ENCODE measurements at places on chromosomes 12 and 14. TPM values are rescaled to one million over a fixed set of nuclear protein-coding genes. Genes with fewer than 3 reads are reported as not detected.
A peak's percentile ranks its signal among the peaks of the same experiment; 100 is the strongest.

DNA sequence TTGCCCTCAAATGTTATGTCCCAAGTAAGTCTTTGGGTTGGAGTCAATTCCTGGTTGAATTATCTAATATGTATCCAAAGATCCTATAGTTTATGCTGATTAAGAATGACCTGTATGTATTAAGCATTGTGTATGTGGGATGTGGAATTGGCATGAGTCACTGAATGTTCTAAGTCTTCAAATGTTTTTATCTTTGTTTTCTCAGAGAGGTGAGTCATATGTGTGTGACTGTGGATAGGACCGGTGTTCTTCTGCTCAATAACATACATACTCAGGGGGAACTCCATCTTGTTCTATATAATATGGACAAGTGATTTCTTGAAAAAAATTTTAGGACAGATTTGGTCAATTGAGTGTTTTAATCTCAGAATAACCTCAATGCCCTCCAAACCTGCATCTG lies 57.9 kb downstream of the NAV3 start:
- DNase-seq: no peak

DNA sequence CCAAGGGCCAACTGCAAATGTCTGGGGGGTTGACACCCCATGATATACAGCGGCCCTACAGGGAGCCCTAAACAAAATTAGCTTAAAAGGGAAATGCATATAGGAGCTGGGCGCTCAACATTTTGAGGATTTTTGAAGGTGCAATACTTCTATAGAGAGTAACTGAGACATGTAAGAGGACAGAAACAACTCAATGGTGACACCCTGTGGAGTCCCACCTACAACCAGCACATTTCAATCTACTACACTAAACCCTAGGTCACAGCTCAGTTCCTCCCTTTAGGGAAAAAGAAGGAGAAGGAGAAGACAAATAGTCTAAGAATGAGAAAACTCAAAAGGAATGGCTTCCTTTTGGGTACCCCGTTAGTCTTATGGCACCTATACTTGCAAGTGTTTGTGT lies 1010.5 kb upstream of the NOVA1 start:
- DNase-seq: no peak

DNA sequence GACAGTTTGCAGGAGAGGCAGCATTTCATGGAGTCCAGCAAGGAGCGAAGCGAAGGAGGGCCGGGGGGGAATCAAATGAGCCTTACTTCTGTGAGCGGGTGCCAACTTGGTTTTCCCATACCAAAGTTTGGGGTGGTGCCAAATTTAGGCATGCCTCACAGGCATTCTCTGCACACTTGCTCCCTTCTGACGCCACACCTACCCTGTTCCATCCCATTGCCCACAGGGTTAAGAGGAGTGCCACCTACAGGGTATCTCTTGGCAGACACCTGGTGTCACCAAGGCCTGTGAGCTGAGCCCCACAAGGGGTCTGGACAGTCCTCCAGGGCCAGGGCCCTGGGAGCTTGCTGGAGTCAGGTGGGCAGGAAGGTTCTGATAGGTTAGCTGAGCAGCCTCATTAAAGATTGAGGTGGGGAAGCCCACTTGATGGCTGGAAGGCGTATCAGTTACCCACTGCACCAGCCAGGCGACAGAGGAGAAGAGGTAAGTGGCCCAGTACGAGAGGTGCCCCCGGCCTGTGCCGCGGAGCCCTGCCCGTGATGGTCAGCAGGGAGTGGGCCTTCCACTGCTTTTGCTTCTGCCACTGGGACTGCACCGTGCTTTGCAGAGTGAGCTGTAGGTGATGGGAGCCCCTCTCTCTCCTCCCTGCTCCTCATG lies 45.2 kb downstream of the DEGS2 start:
- no peak for DNase-seq

DNA sequence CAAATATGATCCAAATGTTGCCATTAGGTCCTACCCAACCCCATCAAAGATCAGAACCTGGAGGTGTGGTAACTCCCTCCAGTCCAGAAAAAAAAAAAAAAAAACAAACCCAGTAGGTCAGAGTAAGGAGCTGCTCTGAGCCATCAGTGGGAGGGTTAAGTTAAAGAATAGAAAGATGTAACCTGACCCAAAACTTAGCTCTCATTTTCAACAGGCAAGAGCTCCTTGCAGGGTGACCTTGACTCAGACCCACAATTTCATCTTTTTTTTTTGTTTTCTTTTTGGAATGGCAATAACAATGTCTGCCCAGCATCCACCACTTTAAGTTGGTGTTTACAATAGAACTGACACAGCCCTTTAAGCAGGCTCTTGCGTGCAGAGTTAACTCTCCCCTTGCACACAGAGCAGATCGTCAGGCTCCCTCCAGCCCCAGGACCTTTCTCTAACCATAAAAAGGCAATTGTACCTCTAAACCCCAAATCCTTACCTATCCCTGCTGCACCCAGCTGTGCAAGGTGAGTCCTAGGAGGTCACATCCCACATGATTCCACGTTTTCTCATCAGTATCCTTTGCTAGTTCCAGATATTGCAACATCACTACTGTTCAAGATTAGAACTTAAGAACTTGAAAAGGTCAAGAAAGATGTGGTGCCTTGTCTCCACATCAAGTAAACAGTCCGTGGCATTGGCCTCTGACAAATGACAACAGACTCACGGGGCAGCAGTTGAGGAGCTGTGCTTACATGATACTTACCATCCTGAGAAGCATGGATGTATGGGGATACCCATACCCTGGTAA lies 178.6 kb upstream of the EEA1 start:
- DNase-seq: no peak

GRCh38 chr12:99619389-99620158 lies 28.0 kb upstream of the GARIN6 start:
- no peak for DNase-seq

DNA sequence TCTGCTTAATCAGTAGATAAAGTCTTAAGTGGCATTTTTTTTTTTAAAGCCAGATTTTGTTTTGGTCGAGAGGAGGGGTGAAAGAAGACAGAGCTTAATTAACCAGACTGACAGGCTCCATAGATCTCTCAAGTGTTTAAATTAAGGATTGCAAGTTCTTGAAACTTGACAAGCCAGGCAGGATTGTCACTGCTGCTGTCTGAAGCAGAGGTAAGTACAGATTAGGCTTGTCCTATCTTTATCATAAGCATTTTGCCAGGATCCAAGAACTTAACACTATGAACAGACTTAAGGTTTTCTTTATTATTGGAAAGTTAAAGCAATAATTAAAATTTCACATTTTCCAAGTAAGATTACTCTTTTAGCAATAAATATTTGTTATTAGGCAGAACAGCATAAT lies 179.6 kb upstream of the LMO3 start:
- DNase-seq: no peak

- no peak for DNase-seq
Observed at GRCh38 chr14:29937116-29937515, 9.5 kb upstream of the PRKD1 start.

DNA sequence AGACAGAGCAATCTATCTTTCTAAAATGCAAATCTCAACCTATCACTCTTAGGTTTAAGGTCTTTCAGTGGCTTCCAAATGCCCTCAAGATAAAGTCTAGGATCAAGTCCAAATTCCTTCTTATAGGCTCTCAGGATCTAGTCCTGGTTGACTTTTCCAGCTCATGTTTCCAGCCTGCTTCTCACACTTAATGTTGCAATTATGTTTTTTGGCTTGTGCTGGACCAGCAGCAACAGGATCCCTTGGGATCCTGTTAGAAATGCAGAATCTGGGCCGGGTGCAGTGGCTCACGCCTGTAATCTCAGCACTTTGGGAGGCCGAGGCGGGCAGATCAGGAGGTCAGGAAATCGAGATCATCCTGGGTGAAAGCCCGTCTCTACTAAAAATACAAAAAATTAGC lies 10.6 kb downstream of the GPR33 start:
- no peak for DNase-seq

DNA sequence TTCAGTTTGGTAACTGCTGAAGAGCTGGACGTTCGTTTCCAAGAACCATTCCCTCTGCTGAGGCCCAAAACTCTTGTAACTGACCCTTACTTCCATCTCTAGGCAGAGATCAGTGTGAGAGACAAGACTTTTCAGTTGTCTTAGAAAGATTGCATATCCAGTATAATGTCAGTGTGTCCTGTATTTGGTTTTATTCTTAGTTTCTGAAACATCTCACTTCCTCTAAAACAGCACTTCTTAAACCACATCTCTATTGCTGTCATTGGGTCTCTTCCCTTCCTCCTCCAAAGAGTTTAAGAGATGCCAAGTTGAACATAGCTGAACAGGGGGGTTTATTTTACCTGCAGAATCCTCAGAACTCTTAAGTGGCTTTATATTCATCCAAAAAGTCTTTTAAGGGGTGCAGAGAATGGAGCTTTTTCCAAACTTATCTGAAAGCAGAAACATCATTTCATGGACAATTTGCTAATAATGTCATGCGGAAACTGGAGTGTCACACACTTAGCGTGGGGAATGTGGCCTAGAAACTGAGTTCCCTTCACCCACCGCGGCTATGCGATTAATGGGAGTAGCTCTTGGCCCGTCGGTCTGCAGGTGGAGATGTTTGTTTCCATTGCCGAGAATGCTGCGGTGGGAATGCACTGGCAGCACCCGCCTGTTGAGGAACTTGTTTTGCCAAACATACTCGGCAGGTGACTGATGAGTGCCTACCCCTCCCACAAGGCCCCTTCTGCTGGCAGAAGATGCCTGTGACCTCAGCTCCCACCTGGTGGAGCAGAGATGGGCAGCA lies 148.2 kb downstream of the ADGRD1 start:
- no peak for DNase-seq

DNA sequence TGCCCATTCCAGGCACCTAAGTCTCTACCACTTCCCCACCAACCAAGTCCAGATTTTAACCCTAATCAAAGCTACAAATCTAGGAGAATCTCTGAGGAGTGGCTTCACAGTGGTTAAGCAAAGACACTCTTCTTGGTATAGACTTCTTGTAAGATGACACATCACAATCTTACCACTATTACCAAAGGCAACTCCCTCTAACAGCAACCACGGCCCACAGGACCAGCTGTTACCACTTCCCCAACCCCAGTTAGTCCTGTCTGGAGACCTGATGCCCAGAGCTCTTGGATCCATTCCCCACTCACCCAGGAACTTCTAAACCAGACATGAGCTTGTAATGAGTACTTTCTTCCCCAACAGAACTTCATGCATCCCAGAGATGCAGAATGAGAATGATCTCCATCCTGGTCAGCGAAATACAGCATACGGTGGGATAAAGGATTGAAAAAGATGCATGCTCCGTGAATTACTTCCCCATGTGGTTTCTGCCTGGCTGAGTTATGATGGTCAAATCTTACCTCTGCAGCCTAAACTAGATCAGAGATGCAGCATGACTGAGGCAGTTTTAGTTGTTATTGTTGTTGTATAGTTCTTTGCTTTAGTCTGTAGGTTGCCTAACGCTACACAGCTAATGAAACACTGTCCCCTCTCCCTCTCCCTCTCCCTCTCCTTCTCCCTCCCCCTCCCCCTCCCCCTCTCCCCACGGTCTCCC lies 87.7 kb upstream of the FOXN3 start:
- DNase-seq: peak; percentile 32

DNA sequence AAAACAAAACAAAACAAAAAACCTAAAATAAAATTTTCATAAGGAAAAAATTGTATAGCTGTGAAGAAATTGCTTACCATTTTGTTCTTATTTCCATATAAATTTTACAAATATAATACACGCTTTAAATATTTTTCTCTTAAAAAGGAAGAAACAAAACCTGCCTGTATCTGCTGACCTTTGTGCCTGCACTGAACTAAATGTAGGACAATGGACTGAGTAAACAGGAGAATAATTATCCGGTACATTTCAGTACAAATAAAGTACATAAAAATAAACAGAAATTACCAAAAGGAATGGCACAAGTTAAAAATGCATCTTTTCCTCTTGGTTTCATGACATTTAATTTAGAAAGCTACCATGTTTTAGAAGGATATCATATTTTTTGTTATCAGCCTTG lies 112.3 kb downstream of the DNAI7 start:
- DNase-seq: no peak

- DNase-seq: no peak
Observed at GRCh38 chr12:57591782-57592325, 862 bp downstream of the PIP4K2C start.

DNA sequence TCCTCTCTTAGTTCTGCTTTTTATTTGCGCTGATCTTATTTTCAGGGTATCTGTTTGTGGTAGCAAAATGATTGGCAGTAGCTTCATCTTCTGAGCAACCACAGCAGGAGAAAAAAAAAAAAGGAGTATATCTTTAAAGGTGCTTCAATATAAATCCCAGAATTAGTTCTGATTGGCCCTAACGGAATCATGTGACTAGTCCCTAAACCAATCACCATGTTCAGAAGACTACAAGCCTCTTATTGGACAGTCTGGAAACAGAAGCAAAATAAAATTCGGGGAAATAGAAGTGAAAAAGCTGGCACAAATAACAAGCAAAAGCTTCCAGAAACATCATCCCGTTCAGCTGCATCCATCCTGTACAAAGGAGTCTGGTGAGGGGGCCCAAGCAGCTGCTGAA lies 49.9 kb upstream of the PTPRO start:
- DNase-seq: no peak

DNA sequence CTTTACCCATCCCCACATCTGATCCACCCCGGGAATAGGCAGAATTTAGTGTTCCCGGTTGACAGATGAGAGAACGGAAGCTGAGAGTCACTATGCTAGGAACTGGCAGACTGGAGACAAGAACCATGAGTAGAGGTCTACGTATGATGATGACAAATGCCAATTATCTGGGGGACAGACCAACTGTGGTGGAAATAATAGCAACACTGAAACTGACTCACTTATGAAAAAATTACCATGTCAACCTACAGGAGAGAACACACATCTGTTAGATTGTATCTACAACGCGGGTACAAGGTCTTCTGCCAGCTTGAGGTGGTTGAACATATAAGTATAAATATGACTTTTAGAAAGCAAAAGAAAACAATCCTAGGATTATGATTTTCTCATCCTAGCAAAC lies 15.4 kb upstream of the SELPLG start:
- no peak for DNase-seq

- DNase-seq: no peak
Observed at GRCh38 chr14:59629444-59630287, 53.1 kb upstream of the CCDC175 start.

- no peak for DNase-seq
Observed at GRCh38 chr12:64582862-64583261, 27.4 kb upstream of the RASSF3 start.

DNA sequence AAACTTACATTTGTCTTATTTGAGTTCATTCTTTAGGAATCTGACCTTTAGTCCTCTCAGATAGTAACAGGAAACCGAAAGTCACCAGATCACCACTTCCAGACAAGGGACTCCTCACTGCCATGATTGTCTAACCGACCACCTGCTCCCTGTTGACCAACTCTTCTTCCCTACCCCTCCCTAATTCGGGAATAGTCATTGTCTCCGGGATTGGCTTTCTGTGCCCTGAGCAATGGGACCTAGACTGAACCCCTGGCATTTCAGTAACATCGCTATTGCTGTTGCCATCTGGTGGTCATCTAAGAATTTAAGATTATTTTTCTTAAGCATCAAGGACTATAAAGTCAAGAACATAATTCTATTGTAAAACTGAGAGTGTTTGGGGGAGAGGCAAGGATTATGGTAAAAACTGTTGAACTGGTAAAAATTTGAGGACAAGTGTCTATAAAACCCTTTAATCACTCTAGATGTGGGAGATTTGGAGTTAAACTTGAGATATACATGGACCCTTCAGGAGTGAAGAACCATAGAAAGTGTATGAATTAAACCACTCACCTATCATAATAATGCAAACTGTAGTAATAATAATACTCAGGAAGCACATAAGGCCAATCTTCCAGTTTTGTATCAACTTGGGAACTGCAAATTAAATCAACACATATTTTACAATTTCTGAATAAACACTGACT lies 6.3 kb downstream of the CLEC2A start:
- peak; percentile 73 for DNase-seq

- DNase-seq: no peak
Observed at GRCh38 chr12:104387190-104387589, 69.6 kb upstream of the CHST11 start.

The PRH2 gene
- not detected for total RNA-seq

The NKX2-1 gene
- total RNA-seq: not detected

The MANSC1 gene
- 0.05 TPM for total RNA-seq
